ENCODE measurements at places on chromosomes 7 and 10.

GRCh38 chr10:675532-675931 is 13.9 kb downstream of the DIP2C start:
- DNase-seq: no peak

- no peak for DNase-seq
These were observed 353.1 kb downstream of the GATA3 start for GRCh38 chr10:8407501-8408021.

GRCh38 chr7:121187222-121187621 is 141.6 kb upstream of the WNT16 start:
- no peak for DNase-seq

DNA sequence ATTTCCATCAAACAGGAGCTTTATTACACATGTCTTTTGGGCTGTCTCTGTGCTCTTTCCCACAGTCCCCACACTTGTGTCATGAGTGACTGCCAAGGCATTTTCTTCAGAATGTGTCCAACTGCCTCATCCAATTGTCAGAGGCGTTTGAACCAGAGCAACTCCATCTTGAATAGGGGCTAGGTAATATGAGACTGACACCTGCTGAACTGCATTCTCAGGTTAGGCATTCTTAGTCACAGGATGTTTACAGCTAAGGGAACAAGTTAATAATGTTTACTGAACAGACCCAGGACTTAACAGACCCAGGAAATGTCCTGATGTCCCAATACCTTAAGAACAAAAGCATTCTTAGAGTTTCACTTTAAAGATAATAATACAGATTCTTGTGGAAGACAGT is 595.5 kb downstream of the REEP3 start:
- DNase-seq: no peak

DNA sequence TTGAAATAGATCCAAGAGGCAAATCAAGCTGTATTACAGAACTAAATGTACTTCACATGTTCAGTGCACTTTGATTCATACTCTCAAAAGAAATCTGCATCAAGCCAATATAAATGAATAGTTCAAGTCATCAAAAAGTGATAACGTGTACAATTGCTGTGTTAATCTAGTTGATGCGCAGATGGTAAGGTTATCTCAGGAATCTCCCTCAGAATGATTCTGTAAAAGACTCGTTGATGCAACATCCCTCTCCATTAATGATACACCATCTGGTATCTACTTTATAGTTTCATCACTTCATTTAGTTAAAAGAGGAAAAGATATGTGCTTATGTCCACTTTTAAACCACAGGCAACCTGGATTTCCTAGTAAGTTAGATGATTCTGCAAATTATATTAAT is 200.6 kb downstream of the CHCHD3 start:
- no peak for DNase-seq

DNA sequence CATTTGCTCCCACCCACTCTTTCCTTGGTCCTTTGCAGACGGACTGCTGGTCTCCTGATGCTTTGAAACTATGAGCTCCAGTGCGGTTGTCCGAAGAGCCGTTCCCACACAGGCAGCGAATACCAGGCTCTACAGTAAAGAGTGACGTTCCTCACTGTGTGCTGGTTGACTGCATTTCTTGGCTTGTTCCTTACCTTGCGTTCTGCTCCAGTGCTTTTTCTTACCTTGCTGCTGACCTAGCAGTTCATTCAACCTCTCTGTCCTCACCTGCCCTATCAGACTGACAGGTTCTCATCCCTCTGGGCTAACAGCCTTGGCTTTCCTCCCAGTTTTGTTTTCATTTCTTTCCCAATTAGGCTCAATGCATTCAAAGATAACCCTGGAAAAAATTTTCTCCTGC is 214.8 kb downstream of the TMEM178B start:
- no peak for DNase-seq

DNA sequence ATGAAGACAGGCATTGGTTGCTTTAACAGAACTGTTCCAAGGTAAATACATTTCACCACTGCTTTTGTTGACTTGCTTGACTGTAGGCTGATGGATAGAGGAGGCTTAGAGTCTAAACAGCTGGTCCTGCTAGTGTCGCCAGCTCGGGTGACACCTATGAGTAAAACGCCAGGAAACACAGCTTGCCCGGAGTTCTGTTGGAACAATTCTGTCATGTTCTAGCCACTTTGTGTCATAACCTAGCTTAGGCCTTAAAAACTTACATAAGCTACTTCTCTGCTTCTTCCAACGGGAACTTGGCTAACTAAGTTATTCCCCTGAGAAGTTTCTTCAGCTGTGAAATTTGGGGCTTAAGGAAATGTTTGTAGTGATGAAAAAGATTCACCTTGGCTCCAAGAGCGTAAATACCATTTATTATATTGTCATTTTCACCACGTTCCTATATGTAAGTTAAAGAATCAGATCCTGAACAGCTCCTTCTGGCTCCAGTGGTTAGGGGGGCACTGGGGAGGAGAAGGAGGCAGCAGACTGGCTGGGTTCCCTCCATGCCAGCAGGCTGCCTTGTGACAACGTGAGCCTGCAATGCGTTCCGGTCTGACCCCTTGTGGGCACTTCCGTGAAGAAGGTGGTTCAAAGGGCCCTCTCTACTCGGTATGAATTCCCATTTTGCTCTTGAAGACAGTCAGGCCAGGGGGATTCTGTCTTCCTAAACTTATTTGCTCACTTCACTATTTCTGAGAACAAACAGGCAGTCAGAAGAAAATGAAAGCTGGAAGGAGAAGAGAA is 253.2 kb downstream of the BMPER start:
- DNase-seq: no peak

- no peak for DNase-seq
These were observed 5.2 kb upstream of the NKX6-2 start for GRCh38 chr10:132790934-132791829.

DNA sequence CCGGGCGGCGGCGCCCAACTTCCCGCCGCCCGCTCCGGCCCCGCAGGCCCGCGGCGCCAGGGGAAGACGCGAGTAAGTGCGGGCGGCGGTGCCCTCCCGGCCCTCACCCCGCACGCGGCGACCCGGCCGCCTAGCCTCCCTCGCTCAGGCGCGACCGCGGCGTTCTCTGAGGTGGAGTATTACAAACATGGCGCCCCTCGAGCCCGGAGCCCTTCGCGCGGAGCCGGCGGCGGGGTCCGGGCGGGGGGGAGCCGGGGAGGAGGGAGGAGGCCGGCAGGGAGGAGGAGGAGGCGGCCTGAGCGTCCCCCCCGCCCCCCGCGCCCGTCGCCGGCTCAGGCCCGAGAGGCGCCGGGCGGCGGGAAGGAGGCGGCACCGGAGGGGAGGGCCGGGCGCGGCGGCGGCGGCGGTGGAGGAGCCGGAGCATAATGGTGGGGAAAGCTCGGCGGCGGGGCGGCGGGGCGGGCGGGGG is at the start of gene ZMYND11:
Gene ZMYND11 (plus strand): TSS at position 324 of the 469 bp plus-strand sequence. CDS start 44,558 bp downstream, outside the sequence.
- DNase-seq: peak; percentile 67

GRCh38 chr10:62113680-62114079 is 155.0 kb downstream of the RTKN2 start:
- no peak for DNase-seq

- DNase-seq: no peak
These were observed 13.6 kb upstream of the STAMBPL1 start for GRCh38 chr10:88866454-88866853.

DNA sequence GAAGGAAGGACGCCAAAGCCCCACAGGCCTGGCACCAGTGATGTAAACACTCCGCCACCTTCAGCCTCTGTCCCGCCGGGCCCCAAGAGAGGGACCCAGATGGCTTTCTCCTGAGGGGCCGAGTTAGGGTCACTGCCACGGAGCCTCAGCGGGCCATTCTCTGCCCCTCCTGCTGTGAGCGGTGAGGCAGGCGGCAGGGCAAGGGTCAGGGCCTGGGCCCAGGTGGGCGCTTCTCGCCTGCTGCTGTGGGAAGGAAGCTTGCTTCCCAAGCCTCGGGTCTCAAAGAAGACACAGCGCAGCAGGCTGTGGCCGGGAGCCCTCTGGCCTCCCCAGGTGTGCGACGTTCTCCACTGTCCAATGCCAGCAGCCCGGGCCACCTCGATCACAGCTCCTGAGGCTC is 84.8 kb downstream of the PROSER2 start:
- DNase-seq: no peak

- no peak for DNase-seq
These were observed 88.0 kb downstream of the TMEM178B start for GRCh38 chr7:141161550-141162535.

DNA sequence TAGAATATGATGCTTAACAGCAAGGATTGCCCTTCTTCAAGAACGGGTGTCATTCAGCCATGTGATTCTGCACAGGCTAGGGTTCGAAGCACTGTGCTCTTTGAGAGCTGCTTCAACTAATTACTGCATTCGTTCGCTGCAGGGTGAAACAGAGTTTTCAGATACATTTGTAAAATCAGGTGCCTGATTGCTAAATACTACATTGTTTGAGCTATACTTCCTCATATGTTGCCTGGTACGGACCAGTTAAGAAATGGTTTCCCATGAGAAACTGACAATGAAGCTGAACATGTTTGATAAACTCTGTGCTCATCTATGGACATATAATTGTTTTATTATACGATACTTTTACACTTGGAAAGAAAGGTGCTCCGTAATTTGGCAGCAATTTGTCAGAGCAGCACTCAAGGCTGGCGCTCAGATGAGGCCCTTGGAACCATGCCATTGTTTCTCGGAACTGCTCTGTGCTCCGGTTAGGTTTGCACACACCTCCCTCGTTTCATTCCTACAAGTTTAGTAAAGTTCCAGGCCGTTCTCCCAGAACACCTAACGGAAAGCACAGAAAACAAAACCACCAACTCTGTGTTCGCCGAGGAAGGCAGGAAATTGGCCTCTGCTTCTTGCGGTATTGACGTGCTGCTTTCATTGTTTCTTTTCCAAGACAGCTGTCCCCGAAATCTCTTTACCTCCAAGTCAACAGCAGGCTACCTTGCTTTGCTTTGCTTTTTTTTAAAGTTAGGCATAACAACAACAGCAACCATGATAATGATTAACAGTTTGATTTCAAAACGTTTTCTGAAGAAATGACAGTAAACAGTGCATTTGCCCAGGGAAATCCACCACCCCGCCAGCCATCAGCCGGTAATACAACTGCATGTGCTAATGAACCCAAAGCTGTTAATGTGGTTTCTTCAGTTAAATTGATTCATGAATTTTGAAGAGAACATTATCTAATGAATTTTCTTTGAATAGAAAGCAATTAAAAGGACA is 206.9 kb downstream of the EBF3 start:
- no peak for DNase-seq

- no peak for DNase-seq
These were observed 143.2 kb upstream of the PCBD1 start for GRCh38 chr10:71031603-71032002.

DNA sequence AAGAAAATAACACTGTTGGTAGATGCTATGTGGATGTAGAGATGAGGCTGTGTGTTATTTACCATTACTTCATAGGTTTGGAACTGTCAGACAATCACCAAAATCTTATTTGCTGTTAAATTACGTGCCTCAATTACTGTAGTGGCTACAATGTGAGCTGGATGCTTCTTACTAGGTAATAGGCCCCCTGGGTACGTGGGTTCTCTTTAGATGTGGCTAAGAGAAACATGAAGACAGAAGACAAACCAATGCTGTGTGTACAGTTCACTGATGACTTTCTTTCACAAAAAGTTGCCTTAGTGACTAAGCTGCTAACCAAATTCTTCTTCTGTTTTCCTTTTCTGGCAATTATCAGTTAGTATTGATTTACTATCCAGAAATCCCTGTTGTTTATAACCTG is 144.6 kb downstream of the SEMA3E start:
- no peak for DNase-seq

GRCh38 chr10:15585303-15585715 is 134.4 kb downstream of the ITGA8 start:
- DNase-seq: peak; percentile 2

- DNase-seq: no peak
These were observed 284.4 kb upstream of the IGFBP3 start for GRCh38 chr7:46205478-46205877.

GRCh38 chr10:132841615-132841975 is 55.6 kb upstream of the NKX6-2 start:
- no peak for DNase-seq

DNA sequence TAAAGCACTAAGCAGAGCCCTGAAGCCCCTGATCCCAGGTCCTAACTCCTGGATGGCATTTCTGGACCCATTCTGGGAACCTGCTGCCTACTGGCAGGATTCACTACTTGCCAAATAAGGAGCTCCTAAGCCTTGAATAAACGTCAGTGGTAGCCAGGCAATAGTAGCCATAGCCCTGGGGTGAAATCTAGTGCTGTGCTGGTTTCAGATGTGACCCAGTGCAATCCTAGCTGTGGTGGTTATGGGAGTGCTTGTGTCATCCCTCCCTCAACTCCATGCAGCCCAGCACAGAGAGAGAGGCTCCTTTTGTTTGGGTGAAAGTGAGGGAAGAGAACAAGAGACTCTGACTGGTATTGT is 43.7 kb downstream of the PCLO start:
- DNase-seq: no peak

GRCh38 chr7:116138202-116138801 is 72.0 kb upstream of the TES start:
- no peak for DNase-seq

DNA sequence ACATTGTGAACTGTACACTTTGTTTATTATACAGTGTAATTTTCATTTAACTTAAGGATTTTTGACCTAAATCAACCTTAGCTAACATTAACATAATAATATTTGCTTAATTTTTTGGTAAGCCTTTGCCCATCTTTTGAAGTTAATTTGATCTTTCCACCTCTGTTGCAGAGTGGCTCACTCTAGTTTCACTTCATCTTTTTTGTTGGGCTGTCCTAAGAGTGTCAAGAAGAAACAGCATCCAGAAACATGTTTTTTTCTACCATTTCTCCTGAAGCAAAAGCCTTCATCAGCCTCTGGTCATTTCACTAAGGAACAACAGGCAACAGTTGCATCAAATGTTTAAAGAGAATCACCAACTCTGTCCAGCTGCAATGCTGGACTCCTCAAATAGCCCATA is 824.7 kb downstream of the REEP3 start:
- DNase-seq: no peak

DNA sequence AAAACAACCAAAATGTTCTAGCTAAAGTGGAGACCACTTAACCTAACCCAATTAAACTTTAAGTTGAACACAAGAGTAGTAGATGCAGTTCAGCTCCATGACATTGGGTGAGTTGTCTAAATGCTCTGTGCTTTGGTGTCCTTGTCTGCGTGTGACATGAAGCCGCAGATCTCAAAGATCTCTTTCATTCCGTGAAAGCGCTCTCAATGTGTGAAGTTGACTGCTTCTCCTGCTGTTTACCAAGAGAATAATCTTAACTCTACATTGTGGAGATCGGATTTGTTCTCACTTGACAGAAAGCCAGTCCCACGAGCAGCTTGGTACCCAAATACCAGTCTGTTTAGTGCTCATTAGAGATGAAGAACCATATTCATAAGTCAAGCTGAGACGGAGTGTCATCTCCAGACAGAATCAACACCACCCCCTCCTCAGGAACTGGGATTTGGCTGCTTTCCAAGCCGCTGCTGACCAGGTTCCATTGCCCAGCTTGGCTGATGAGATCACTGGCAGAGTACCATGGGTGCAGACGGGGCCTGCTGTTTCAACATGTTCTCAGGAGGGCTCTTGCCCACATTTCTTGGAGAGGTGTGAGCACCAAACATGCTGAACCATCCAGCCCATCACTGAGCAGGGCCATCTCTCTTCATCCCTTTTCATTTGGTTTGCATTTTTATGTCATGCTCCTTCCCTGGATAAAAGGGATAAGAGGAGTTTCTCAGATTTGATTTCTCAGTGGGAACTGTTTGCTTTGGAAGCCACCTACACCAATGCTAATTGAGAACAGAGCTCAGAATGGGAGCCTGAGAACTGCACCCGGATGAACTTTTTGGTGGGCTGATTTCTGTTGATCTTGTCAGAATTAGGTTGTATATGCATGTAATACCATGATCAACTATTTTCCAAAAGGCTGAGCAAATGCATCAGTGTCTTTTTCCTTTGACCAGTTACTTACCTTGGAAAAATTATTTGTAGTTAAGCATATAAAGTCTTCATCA is 95.8 kb upstream of the AGBL3 start:
- no peak for DNase-seq

- no peak for DNase-seq
These were observed 9.7 kb upstream of the PURB start for GRCh38 chr7:44894888-44895580.
